ENCODE measurements at places on chromosomes 6 and 20.

- no peak for DNase-seq
Measured at GRCh38 chr6:148080315-148080714, 262.3 kb upstream of the SASH1 start.

DNA sequence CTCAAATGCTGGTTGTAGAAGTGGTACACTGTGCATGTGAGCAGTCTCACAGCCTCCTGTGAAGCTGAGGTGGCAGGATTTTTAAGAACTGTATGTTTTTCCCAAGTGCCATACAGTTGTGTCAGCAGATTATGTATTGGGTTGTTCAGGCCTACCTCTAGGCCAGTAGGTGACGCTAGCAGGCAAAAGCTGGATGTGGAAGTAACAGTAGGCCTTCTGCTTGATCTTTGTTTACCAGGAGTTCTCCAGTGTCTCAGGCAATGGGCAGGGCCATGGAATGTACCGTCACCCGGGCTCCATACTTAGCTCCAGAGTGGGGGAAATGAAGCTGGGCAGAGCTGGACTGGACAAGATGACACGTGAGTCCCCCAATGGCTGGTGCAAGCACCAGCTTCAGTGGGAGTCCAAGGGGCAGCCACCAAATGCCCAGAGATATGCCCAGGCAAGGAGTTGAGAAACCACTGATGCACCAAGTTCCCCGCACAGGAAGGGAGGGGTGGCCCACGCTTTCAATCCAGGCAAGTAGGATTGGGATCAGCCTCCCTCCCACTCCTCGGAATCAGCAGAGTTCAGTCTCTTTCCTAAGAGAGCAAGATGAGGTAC is 289.7 kb downstream of the HTR1B start:
- DNase-seq, result no peak

- no peak for DNase-seq
Measured at GRCh38 chr6:167933847-167934246, 63.6 kb upstream of the KIF25 start.

GRCh38 chr6:166168616-166169548 is 1.2 kb upstream of the TBXT start:
- no peak for DNase-seq

DNA sequence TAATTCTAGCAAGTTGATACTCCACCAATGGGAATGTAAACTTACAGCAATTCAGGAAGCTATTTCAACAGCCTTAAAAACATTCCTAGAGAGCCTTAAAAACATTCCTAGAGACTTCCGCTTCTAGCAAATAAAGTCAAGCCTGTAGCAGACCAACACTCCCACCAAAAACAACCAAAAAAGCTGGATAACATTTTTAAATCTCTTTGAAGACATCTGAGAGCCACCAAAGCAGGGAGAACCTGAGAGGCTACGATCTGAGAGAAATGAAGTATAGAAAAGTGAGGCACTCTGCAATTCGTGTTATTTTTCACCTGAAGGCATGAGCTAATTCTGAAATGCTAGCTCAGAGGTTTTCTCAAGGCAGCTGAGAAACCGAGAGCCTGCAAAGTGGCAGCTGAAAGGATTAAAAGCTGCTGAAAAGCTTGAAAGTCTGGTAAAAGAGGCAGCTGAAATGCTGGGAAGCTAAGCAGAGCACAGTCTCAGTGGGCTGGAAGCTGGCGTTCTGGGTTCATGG is 20.9 kb downstream of the GPR63 start:
- no peak for DNase-seq

DNA sequence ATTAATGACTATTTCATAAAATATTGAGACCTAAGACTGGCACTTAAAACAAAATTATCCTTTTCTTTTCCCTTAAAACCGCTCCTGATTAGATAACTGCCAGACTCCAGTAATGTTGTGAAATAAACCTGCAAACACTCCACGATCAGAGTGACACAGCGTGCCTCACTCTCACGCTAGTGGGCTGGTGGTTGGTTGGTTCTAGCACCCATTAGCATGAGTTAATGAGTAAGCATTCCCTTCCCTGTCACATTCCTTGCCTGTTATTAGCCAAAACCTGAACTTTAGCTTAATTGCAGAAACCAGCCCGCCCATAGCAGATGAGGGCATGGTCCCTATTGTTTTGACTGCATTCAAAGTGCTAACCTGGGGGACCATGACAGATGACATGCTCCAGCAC is 193.4 kb downstream of the CD83 start:
- no peak for DNase-seq

GRCh38 chr20:32569380-32570305 is 15.5 kb downstream of the NOL4L start:
- DNase-seq, result peak; percentile 22

GRCh38 chr6:16057446-16057845 is 71.4 kb upstream of the MYLIP start:
- DNase-seq, result no peak

GRCh38 chr20:50992336-50992732 is 30.6 kb downstream of the KCNG1 start:
- no peak for DNase-seq

- no peak for DNase-seq
Measured at GRCh38 chr6:156634951-156635371, 142.2 kb upstream of the ARID1B start.

DNA sequence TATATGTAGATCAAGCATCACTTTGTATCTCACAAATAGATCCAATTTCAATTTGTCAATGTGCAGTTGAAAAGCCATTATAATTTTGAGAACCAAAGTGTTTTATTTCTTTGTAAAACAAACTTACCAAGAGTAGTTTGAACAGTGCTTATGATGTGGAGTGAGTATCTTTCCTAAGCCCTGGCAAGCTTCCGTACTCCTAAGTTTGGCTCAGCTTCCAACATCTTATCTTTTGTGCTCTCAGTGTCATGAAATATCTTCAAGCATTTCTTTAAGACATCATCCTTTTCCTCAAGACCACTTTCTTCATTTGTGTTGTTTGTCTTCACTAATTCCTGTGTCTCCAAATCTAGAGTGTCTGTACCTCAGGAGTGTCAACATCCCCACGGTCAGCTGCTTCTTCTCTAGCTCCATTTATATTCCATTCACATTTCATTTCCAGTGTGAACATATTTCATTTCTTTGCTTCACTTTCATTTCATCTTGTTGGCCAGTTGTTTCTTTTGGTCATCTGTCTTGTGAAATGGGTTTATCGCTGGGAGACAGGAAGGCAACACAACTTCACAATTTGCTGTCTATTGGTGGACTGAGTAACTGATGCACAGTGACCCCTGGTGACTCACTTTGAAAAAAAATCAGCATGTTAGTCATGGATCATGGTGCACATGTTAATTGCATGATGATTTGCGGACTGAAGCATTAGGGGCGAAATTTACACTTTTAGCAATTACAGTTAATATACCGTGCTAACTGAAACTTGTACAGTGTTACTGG is 36.9 kb downstream of the SLC24A3 start:
- peak; percentile 36 for DNase-seq

DNA sequence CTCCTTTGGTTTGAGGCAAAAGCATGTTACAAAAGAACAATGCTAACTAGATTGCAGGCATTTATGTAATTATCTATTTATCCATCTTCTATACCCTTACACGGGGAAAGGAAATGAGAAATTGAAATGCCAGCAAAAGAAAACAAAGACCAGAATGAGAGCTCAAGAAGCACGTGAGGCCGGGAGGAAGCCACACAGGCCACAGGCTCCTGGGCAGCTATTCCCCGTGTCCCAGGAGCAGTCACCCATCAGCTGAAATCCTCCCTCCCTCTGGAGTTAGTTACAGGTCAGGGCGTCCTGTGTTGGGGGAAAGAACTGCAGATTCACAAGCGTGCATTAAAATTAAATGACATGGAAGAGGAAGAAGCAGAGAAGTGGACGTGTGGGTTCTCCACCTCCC is 64.7 kb upstream of the RPS6KA2 start:
- no peak for DNase-seq

DNA sequence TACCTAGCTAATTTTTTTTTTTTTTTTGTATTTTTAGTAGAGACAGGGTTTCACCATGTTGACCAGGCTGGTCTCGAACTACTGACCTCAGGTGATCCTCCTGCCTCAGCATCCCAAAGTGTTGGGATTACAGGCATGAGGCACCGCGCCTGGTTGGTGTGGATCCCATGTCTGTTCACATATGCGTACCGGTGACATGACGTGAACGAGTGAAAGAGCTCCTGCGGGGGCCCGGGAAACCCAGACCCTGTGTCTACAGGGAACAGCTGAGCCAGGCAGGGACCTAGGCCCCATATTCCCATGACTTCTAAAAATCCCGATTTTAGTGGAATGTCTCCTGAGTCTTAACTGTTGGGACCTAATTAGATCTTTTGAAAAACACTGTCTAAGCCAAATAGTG is 33.1 kb downstream of the VSTM2L start:
- DNase-seq, result no peak

- no peak for DNase-seq
Measured at GRCh38 chr6:30113841-30114240, 951 bp upstream of the TRIM31 start.

DNA sequence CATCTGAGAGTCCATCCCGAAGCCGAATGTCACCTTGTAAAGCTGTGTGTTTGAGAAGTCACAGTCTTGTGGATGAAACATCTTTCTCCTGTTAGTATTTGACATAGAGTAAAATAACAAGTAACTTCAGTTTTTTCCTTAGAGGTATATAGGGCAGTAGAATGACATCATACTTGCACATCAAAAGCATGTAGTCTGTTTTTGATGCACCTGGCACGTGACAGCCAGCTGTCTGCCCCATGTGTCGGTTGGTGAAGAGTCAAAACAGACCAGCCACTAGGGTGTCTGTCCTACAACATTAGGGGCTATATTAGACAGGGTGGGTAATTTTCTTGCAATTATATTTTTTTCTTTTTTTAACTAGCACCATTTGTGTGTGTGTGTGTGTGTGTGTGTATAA is 70.2 kb downstream of the SNX9 start:
- DNase-seq, result peak; percentile 54

GRCh38 chr20:3997446-3997845 is 17.9 kb downstream of the RNF24 start:
- DNase-seq, result no peak

DNA sequence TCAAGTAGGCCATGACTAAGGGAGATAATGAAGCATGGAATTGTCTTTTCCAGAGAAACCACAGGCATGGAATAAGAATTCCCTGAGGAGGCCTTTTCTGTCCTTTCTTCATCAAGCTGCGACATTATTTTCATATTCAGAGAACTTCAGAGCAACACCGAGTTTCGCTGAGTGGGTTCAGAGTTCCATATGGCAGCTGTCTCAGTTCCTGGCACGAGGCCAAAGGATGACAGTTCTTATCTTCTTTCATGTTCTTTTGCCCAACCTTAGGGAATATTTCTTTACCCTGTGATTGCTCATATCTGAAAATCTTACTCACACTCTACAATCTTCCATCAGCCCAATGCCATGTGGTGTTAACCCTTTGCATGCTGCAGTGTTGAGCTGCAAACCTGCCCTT is 135.3 kb upstream of the BMP2 start:
- DNase-seq, result no peak

- no peak for DNase-seq
Measured at GRCh38 chr6:167691533-167692312, 135.0 kb upstream of the AFDN start.

DNA sequence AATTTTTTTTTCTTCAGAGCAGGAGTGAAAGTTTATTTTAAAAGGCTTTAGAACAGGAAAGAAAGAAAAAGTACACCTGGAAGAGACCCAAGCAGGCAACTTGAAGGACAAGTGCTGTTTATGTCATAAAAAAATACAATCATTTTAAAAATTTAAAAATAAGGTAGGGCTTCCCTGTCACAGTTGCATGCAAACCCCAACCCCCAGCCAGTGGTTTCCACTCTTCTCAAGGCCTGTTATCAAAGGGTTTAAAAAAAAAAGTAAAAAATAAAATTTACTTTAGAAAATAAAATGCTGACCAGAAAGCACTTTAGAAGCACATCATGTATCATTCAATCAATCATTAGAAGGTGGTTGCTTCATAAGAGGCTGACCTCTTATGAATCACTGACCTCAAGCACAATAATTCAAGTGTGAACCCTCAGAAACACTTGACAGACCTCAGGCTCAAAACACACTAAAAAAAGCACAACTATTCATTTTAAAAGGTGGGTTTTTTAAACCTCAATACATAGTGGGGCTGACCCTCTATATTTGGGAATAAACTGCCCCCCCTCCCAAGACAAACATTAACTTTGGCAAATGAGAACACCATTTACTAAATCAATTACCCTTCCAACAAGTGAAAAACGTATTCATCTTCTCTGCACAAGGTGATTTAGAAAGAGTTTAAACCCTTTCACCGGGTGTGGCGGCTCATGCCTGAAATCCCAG is 15.6 kb downstream of the ILRUN start:
- no peak for DNase-seq

- no peak for DNase-seq
Measured at GRCh38 chr6:157563611-157564284, 182.8 kb downstream of the ZDHHC14 start.

GRCh38 chr6:49326347-49326746 is 136.7 kb downstream of the MMUT start:
- DNase-seq, result no peak

- no peak for DNase-seq
Measured at GRCh38 chr20:31933698-31934097, 18.1 kb downstream of the PDRG1 start.

GRCh38 chr6:118876198-118876597 is 17.8 kb upstream of the ASF1A start:
- DNase-seq, result no peak

DNA sequence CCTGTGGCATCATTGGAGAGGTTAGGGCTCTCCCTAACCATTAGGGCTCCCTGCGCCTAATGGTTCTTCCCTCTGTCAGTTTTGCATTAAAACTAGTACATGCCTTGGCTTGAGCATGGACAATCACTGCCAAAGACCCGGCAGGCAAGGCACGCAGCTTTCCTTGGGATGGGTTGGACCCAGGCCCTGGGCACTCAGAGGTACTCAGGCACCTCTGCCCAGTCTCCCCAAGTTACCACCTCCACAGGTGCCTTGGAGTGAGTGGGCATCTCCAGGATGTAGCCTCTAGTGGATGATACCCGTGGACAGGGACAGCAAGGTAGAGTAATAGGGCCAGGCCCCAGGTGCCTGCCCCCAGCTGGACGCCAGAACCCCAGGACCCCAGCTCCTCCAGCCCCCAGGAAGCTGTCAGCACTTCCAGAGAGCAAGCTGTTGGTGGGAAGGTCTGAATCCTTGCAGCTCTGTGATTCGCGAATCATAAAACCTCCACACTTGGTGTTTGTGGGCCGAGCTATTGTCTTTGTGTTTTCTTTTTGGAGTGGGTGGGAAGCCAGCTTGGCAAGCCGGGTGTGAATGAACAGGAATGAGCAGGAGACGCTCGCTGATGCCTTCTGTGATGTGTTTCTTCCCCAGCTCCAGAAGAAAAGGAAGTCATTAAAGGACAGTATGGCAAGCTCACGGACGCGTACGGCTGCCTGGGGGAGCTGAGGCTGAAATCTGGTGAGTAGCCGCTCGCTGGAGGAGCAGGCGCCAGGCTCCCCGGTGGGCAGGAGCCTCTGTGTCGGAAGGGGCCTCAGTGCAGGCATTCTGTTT is 35.1 kb downstream of the SYNJ2 start:
- DNase-seq, result no peak

DNA sequence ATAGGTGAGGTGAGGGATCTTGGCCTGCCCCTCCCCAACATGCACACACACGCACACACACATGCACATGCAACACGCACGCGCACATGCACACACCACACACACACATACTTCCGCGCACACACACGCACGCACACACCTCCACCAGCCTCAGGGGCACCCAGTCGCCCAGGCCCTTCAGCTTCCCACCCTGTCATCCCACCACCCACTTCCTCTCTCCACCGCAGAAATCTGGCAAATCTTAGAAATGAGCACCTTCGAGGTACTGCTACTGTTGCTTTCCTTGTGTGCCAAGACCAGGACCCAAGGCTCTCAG is 1.2 kb downstream of the SPDEF start:
- DNase-seq, result no peak

Measured in CD4-positive, alpha-beta T cell treated with Interleukin-1 beta for 1 hour (primary cell).